ENCODE measurements at places on chromosomes 7 and 10.

- peak; percentile 51 for DNase-seq
These were observed 2.5 kb downstream of the LFNG start for GRCh38 chr7:2521952-2522591.

GRCh38 chr7:148540041-148540738 is 50.4 kb upstream of the C7orf33 start:
- DNase-seq = no peak

DNA sequence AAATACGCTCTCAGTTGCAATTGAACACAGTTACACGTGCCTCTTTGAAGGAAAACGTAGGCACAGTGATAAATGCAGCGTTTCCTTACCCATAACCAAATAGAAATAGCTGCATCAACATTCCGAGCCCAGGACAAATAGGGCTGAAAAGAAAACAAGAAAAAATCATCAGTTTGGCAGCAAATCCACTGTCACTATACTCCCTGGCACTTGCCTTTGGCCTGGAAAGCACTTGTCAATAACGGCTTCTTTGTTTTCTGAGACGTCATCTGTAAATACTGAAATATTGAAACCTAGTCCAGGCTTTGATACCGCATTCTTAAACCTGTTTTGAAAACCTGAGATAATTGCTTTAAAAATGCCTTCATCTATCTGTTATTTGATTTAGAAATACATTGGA is 167.2 kb upstream of the AKR1E2 start:
- no peak for DNase-seq

DNA sequence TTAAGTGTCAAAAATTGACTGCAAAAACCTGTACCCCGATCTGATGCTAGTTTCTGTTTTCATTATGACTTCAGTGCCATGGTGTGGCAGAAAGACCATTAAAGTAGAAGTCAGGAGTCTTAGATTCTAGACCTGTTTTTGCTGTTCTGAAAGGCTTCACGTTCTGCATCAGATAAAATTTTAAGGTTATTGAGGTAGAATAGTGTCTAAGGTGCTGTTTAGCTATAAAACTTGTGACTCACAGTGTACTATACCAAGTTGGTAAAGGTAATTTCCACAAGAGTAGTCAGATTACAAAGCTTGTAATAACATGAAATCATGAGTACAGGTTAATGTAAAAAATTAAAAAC is 38.6 kb downstream of the ZNRF2 start:
- DNase-seq = no peak

DNA sequence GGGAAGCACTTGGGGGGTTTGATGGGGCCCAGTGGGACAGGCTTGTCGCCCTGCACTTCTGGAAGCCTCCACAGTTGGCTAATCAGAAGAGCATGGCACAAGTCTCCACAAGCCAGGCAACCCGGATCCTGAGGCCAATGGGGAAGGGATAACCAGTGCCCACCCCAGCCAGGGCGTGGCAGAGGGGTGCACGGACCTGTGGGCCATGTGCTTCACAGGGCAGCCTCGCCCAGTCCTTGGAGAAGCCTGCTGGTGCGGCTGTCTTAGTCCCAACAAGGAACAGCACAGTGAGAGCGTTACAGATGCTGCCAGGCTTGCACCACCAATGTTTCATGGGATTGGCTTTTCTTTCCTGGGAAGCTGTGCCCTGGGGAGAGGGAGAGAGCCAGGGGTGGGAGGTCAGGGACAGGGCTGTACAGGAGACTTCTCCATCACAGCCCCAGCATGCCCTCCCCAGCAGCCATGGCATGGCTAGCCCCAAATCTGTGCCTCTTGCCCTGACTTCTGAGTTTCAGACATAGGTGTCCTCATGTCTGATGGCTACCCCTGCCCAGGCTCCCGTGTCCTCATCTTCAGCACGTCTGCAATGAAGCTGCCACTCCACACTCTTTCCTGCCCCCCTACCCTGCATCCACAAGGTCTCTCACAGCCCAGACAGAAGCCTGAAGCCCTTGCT is 116.0 kb downstream of the PTPN20 start:
- DNase-seq = no peak

DNA sequence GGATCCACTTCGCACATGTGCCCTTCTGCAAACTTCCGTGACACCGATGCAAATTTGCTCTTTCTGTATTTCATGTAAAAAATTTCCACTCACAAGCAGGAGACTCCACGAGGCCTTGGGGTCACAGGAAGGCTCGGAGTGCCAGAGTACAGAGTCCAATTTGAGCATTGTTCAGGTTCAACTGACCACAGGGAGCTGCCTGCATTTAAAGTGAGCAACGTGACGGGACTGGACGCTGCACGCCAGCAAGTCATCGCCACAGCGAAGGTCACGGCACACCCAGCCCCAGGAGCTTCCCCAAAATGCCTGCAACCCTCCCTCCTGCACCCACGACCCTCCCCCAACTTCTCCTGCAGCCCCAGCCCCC is 41.5 kb upstream of the NKX6-2 start:
- no peak for DNase-seq

DNA sequence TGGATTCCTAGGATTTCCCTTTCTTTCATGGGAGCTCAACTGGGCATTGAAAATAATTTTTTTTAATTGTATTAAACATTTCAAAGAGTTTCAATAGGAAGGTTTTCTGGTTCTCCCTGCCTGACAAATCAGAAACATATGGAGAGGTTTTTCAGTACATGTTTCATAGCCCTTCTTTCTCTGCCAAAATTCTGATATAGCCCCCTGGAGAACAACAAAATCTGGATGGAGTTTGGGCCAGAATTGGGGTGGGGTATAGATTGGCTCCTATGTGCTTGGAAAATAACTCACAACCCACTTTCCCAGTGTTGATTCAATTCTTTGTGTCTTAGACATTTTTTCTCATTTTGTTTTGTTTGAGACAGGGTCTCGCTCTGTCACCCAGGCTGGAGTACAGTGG is 24.6 kb upstream of the EIF4H start:
- DNase-seq = no peak

DNA sequence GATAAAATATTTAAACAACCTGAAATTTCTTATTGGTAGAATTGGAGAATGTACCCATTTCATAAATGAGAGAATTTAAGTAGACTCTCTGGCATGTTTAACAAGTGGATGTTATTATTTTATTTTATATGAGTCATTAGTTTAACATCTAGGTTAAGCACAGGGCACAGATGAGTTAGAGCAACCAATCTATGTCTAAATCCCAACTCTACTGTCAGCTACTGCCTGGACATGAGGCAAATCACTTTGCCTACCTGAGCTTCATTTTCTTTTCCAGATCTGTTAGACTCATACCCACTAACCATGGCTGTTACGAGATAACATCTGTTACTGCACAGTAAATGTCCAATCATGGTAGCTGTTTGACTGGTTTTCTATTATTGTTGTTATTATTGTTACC is 251.1 kb downstream of the INHBA start:
- no peak for DNase-seq

GRCh38 chr10:78025685-78026364 is 3.5 kb downstream of the POLR3A start:
- DNase-seq = no peak

GRCh38 chr7:20562461-20562860 is 53.0 kb upstream of the ABCB5 start:
- DNase-seq = no peak

DNA sequence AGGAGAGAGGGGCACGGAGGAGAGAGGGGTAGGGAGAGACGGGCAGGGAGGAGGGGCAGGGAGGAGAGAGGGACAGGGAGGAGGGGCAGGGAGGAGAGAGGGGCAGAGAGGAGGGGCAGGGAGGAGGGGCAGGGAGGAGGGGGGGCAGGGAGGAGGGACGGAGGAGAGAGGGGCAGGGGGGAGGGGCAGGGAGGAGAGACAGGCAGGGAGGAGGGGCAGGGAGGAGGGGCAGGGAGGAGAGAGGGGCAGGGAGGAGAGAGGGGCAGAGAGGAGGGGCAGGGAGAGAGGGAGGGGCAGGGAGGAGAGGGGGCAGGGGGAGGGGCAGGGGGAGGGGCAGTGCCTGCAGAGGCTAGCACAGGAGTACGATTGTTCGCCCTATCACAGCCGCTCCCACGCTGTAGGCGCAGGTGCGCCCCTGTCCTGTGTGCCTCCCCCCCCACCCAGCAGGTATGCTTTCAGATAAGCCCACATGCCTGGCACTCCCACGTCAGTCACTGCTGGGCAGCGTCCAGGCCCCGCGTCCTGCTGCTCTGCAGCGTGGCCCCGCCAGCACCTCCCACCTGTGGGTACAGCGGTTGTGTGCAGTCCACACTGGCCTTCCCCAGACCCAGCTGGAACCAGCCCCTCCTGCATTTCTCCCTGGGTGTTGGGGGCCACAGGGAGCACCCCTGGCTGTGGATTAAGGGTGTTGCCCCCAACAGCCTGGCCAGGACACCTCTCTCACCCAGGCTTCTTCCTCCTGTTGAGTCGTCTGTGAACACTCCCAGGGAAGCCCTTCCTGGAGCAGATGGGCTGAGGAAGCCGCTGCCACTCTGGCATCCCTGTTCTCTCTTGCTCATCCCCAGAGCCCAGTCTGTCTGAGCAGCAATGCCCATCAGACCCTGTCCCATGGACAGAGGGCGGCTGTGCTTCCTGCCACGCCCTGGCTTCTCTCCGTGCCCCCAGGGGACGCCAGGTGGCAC is 10.8 kb downstream of the NKX6-2 start:
- no peak for DNase-seq

DNA sequence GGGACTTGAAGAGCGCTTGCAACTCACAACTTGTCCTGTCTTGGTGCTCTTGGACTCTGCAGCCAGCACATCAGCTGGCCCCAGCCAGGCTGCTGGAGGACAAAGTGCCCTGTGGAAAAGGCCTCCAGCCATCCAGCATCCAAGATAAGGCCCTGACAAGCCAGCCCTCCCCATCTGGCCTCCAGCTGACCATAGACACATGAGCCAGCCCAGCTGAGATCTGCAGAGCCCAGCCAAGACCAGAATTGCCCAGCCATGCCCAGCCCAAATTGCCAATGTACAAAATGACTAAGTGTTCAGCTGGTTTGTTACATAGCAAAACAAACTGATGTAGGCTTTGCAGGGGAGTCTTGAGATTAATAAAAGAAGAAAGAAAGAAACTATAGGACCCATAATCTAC is 36.0 kb upstream of the FRMD4A start:
- DNase-seq = no peak

GRCh38 chr10:45460235-45460878 is 86.3 kb downstream of the ALOX5 start:
- DNase-seq = no peak

DNA sequence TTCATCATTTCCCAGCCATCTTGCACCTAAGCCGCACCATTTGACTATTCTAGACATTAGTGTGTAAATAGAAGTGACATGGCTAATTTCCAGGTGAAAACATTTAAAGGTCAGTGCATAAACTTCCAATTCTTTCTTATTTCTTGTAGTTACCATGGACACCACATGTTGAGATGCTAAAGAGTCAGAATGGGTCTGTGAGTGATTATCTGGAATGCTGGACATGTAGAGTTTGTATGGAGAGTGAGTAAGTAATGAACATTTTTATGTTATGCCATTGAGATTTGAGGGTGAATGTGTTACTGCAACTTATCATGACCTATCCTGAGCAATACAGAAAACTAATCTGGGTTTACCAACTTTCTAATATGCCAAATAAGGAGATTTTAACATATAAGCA is 60.4 kb downstream of the MEOX2 start:
- no peak for DNase-seq

GRCh38 chr7:139131-139530 is 53.2 kb upstream of the FAM20C start:
- no peak for DNase-seq

DNA sequence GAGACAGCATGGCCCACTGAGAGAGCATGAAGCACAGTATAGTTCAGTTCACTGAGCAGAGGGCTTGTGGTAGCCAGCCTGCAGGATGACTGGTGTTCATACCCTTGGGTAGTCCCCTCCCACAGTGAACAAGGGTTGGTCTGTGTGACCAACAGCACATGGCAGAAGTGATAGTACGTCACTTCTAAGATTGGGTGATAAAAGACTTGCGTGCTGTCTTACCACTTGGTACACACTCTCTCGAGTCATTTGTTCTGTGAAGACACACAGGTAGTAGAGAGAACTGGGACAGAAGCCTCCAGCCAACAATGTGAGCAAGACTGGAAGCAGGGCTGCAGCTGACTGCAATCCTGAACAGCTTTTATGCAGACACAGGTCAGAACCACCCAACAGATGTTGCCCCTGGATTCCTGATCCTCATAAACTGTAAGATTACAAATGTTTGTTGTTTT is 14.6 kb downstream of the EPC1 start:
- peak; percentile 49 for DNase-seq

DNA sequence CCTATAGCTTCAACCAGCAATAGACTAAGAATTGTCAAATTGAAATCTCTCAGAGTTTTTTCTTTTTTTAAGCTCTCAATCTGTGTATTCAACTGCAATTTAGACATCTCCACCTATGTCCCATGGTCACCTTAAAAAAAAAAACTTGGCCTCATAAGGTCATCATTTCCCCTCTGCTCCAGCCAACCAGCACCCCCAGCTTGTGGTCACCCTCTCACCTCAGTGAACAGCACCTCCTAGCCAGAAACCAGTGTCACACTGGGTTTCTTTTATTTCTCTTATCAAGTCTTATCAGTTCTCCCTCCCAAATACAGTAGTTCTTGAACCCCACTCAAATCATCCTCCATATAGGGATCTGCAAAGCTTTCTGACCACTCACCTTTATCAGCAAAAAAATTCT is 4.0 kb downstream of the ITGB1 start:
- no peak for DNase-seq

- no peak for DNase-seq
These were observed 1.4 kb downstream of the SMKR1 start for GRCh38 chr7:129503725-129504124.

DNA sequence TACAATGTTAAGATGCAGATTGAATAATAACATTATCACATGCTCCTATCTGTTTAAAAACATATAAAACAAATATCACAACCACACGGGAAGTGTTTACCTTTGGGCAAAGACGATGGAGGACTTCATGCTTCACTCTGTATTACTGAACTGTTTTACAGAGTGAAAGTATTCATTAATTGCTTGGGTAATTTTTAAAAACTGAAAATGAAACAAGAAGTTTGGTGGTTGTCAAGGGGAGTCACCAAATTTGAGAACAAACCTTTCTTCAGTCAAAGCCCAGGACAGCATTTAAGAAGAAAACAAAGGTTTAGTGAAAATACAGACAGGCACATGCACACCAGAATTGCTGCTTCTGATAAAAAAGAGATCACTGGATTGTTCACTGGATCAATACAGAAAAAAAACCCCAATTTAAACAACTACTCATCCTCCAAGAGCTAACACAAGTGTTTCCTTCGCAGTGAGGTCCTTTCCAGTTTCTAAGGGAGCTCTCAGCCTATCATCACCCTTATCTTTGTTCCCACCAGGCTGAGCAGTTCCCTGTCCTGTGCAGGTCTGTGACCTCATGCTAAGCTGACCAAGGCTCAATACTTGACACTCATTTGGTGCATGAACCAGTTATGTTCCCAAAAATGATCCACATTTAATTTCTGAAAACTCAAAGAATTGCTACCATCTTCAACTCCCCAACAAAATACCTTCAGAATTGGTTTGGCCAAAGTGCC is 8.8 kb downstream of the PARP12 start:
- no peak for DNase-seq

GRCh38 chr10:29140151-29140550 is 148.7 kb upstream of the LYZL1 start:
- DNase-seq = no peak
